ENCODE measurements at places on chromosomes 6 and 20.

DNA sequence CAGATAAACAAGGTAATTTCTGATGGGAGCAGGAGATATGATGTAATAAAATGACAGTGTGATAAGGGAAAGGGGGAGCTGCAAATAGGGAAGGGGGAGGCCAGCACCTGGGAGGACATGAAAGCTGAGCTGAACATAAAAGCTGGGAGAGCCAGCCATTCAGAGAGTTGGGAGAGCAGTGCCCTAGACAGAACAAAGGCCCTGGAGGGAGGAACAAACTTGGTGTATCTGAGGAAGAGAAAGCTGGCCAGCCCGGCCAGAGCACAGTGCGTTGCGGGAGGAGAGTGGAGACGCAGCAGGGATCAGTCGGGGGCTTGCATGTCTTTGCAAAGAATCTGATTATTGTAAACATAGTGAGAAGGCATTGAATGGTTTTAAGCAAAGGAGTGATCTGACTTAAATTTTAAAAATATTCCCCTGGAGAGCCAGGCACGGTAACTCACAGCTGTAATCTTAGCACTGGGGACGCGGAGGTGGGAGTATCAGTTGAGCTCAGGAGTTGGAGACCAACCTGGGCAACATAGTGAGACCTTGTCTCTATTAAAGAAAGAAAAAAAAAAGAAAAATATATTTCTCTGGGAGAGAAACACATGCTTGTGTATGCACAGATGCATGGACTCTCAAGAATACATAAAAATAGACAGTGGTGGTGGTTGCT lies 318.2 kb downstream of the ZFAND3 start:
- no peak for DNase-seq

DNA sequence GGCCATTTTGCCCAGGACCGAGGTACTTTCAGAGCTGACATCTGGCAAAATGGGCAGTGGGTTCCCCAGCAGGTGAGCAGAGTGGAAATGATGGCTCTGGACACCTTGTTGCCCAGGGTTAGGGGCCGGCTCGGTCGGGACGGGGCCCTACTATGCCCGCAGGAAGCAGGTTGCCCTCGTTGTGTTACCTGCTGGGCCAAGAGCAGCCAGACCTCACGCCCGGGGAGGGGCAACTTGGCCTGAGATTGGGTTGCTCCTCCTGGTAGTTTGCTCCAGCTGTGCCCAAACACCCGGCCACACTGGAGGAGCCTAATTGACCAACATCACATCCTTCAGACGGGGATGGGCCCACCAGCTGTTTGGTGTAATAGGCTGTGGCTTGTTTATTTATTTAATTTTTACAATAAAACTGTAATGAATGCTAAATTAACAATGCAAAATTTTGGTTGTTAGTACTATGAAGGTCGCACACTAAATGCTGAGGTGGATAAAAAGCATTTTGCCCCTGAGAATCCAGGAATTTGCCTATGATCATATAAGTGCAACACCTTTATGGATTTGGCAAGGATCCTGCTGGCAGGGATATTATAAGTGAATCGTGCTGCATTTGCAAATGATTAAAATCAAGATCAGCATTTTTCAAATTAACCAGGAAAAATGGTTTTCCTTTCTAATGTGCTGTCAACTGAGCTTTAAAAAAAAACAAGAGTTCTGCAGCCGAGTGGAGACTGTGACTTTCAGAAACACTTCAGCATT lies 26.6 kb upstream of the PCMTD2 start:
- DNase-seq, result no peak

DNA sequence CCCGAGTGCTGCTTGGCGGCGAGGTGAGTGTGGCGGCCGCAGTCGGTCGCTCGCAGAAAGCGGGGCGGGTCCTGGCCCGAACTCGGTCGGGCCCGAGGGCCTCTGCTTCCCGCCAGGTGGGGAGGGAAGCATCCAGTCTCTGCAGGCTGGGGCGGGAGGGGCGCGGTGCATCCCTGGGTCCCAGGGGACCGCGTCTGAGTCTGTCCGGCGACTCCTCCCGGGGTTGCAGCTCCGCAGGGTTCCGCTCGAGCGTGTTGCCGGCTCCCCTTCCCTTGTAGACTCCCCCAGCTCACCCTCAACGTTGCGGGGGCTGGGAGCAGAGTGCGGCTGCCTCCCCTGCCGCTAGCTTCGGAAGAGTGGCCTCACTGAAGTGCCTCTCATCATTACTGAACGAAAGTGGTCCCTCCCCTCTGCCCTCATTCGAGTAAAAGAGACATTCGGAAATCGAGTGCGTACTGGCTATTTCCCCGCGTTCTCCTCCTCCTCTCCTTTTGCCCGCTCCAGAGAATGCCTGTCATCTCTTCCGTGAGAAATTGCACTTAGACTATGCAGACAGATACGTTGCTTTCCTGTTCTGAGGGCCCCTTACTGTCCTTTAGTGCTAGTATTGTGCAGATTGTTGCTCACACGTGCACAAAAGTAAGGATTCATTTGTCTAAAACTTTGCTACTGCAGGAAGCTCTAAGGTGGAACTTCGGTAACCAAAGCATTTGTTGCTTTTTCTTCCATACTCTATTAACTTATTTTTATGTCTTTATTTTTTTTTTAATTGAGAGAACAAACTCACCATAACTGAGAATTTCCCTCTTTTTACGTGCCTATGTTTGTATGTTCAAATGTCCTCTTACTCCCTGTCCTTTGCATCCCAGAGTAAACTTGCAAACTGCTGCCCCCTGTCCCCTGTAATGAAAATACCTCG lies 751 bp downstream of the MAP3K4 start:
- peak; percentile 24 for DNase-seq

DNA sequence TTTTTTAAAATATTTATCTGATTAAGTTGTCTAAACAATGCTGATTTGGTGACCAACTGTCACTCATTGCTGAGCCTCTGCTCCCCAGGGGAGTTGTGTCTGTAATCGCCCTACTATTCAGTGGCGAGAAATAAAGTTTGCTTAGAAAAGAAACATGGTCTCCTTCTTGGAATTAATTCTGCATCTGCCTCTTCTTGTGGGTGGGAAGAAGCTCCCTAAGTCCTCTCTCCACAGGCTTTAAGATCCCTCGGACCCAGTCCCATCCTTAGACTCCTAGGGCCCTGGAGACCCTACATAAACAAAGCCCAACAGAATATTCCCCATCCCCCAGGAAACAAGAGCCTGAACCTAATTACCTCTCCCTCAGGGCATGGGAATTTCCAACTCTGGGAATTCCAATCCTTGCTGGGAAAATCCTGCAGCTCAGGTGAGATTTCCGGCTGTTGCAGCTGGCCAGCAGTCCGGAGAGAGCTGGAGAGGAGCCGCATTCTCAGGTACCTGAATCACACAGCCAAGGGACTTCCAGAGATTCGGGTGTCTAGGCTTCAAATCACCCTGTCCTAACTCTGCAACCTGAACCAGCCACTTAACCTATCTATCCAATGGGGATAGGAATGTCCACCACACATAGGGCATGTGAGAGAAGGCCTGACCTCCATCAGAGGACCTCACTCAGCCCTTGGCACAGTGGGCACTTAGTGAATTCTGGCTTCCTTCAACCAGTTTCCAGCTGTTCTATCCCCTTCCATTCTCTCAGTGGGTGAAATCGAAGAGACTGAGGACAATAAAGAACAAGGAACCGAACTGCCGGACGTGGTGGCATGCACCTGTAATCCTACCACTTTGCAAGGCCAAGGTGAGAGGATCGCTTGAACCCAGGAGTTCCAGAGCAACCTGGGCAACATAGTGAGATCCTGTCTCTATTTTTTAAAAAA lies 3.1 kb downstream of the TNF start:
- DNase-seq, result no peak

- DNase-seq, result no peak
Measured at GRCh38 chr6:168272415-168273325, 46.9 kb downstream of the DACT2 start.

DNA sequence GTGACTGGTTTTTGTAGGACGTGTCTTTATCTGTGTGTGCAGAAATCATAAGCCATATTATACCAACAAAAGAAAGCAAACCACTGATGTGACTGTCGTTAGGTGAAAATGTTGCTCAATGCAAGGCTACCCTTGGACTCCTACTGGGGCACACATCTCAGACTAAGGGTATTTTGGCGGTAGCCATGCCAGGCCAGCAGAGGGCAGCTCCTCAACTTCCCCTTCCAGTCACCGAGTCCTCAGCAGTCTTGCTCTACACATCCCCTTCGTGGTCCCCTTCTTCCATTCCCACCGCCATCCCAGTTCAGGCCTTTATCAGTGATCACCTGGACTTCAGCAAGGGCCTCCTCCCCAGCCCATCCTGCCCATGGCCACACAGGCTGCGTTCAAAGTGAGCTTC lies 113.7 kb upstream of the GGTLC1 start:
- no peak for DNase-seq

DNA sequence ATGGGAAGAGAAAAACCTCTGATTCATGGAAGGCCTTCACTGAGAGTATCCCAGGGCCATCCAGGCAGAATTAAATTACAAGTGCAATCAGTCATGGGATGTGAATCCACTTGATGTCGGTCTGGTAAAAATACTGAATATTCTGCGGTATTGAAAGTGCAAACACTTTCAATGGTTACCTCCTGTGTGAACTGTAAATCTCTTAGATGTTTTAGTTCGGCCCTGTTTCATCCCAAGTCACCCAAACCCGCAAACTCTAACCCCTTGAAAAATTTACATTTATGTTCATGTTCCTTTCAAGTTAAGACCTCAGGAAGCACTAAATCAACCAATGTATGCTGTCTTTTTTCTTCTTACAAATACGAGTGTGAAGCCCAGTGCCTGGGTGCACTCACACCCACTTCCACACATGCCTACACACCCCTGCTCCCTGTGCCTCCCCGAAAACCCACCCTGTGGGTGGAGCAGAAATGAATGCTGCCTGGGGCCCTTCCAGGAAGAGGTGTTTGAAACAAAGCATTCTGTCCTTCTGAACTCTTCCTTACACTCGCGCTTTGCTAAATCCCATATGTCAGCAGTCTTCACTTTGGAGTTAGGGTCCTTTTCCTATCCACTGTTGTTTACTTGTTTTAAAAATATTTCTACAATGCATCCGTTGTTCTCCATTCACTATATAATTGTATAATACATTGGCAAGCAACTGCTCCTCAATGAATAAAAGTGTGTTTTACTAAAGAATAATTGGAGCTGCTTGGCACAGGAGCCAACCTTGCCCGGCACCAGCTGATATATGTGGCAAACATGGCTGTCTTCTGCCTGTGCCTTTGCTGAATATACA lies 62.7 kb downstream of the FYN start:
- DNase-seq, result no peak

DNA sequence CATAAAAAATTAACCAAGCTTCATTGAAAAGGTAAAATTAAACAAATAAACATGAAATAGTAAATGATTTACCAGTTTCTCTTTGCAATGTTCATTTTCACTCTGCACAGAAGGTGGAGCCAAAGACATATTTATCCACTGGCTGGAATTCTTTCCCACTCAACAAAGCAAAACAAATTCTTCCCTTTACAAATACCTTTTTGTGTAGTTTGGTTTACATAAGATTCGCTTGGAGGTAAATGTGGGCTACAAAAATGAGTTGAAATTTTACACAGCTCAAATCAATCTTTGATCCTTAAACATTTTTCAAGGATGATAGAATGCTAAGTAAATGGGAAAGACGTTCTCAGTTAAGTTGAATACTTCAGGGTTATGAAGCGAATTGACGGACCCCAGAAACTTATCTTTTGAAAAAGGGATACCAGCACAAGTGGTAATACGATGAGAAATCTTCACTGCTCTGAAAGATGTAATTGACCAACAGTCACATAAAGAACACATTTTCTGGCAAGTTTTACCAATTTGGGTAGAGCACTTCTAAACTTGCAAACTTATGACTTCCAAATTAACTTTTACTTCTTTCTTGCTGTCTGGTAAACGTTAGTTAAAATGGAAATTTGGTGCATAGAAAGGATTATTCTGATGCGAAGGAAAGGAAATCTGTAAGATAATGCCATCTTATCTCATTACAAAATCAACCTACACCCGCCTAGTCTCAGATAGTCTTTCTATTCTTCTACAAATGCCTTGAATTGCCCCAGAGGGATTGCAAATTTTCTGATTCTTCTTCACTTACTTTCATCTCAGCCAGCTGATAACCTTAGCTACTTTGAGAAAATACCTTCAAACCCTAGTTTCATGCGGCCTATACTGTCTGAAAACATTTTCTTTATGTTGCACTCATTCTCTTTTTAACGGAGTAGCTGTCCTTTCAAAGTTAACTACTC lies 4.7 kb upstream of the GJA1 start:
- DNase-seq, result no peak

DNA sequence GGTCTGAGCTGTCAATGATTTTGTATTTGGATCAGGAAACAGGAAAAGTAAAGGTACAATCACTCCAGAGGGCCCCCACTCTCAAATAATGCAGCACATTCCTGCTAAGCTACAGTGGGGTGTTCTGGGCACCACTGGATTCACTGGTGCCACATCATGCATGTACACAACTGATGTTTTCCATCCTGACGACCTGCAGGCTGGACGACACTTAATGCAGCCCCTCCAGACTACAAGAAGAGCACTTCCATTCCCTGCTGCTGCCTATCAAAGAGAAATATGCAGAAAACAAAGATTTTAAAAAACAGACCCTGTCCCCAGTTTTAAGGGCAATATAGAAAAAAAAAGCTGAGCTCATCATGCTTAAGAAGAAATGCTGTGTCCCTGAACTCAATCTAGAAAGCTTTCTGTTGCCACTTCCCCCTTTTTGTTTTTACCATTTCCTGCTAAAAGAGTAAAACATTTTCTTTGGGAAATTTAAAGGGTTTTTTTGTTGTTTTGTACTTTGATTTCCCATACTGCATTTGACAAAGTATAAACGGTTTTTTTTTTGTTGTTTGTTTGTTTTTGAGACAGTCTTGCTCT lies 35.5 kb downstream of the ABHD12 start:
- DNase-seq, result no peak

DNA sequence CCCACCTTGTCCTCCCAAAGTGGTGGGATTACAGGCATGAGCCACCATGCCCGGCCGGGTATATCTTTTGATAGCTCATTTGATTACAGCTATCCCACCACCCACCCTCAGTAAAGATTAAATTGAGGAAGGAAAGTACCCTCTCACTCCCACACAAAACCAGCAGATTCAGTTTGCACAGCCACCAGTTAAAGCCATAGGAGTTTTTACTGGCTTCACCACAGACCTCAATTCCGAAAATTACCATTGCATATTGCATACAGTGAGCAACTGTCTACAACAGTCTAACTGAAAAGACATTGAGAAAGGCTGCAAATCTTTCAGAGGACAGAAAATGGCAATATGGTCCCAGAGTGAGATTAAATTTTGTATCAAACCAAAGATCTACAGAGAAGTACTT lies 34.9 kb downstream of the ESF1 start:
- no peak for DNase-seq

GRCh38 chr20:37786043-37786442 lies 92.2 kb downstream of the CTNNBL1 start:
- DNase-seq, result no peak

GRCh38 chr20:18001131-18001921 lies 32.5 kb downstream of the MGME1 start:
- no peak for DNase-seq
